Right lobe of liver (tissue), 6 donors: ENCODE measurements at places on chromosomes 12 and 14.
A peak's percentile ranks its signal among the peaks of the same experiment; 100 is the strongest.

GRCh38 chr12:52779914-52780313, 2.8 kb upstream of the KRT76 start:
- no peak for DNase-seq

DNA sequence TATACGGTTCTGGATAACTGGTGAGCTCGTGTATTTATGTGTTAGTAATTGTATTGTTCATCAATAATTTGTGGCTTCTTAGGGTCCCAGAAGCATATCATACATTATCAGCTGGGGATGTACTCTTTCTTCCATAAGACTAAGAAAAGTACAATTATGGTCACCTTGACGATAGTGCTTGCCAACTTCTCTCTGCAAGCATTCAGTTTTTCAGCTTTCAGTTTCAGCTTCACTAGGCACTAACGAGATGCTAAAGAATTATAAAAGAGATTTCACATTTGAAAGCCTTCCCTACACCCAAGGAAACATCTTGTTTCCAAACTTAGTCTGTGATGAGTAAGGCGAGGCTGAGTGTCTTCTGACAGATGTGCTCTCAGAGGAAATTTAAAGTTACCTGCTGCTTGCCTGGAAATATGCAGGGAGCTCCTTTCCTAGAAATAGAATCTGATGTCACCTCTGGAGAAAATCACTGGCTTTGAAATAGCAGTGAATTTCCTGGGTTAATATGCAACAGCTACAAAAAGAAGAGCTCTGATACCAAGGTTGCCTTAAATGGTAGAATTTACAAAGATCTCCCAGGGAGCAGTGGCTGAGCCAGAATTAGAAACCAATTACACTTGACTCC, 1419.9 kb upstream of the TMEM132C start:
- no peak for DNase-seq

GRCh38 chr12:79634957-79635471, 55.8 kb downstream of the PAWR start:
- no peak for DNase-seq

DNA sequence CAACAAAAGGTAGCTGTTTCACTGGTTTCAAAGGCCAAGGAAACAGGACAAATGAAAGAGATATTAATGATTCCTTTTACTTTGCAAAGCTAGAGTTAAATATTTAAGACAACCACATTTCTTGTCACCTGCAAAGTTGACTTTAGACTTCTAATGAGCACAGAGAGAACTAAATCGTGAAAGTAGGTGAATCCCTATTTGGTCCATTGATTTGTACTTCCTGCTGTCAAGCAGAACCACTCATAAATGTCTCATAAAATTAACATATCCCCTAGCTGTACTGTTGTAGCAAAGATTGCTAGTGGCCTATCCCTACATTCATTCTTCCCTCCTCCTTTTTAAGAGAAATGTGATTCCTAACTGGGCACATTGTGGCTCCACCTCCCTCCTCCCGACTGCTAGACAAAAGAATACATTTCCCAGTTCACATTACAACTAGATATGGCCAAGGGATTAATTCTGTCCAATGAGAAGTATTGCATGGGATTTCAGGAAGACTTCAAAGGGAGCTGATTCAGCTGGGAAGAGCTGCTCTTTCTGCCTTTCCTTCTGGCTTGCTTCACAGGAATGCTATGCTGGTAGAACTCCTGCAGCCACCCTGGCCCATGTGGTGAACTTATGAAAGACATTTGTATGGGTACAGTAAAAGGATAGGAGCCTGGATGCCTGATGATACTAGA, 227.5 kb upstream of the ABCD2 start:
- DNase-seq: no peak

DNA sequence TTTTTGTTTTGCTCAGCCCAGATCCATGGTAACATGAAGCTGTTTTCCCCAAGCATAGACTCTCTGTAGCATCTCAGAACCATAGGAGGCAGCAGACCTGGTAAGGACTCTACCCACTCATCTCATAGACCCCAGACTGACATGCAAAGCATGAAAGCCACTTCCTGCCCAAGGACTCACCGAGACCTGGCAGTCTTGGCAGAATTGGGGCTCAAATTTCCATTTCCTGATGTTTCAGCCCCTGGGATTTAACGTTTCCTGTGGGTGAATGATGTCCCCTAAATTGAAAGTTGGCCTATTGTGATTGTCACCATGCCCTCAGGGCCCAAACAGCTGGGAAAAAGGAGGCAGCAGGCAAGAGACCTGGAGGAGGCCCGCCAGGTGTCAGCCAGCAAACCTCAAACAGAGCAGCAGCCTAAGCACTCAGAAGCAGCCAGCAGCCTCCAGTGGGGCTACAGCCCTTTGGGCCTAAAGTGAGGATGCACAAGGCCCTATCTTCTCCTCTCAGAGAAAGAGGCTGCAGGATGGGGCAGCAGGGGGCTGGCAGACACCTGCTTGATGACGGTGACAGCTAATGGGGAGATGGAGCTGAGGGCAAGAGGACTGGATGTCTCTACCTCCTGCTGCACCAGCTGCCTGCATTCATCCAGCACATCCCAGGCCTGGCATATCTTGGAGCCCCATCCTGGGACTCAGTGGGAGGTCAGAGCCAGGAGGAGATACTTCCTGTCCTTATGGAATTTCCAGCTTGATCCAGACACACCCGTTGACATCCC, 8.5 kb downstream of the KRT85 start:
- no peak for DNase-seq

GRCh38 chr14:105913861-105914260, 387.5 kb downstream of the TMEM121 start:
- peak; percentile 37 for DNase-seq

GRCh38 chr12:128644664-128645296, 179.0 kb downstream of the SLC15A4 start:
- peak; percentile 47 for DNase-seq

DNA sequence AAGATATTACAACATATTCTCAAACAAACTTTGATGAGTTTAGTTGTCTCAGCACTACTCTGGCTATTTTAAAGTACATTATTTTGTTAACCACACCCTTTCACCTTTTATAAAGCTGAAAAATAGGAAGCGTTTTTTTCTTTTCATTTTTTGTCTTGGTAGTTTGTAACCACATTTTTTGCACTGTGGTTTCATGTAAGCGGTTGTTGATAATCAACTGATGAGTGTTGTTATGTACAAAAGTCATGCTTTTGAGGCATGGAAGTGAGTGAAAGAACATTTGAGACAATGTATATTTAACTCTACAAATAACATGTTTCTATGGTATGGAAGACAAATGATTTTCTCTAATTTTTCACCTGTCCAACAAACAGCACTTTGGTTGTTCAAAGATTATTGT, 52.1 kb upstream of the ATP2B1 start:
- no peak for DNase-seq

DNA sequence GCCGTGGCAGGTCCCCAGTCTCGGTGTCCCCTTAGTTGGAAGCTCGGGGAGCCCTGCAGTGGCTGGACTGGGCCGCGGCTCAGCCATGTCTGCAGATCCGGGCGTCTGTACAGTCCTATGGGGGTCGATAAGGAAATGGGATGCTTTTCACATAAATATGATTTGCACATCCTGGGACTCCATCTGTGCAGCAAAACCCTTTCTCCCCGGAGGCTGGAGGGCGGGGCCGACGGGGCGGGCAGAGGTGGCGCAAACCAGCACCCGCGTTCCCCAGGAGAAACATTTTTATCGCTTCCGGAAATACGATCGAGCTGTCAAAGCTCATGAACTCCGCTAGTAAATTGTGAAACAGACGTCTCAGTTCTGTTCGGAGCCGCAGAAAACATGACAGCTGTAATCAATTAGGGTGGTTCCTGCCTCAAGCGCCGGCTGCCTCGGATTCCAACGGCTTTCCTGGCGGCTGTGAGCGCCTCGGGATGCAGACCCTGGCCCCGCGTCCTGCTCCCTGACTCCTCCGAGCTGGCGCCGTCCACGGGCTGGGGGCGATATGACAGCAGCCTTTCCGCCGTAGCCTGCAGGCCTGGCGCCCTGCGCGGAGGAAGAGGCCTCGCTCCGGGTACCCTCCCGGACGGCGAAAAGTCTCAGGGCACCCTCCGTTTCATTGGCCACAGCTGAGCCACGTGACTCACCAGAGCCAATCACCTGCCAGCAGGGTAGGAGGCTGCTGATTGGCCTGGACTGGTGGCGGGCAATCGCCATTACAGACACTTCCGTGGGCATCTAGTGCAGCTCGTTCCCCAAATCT, 23.0 kb downstream of the DIO3 start:
- no peak for DNase-seq

DNA sequence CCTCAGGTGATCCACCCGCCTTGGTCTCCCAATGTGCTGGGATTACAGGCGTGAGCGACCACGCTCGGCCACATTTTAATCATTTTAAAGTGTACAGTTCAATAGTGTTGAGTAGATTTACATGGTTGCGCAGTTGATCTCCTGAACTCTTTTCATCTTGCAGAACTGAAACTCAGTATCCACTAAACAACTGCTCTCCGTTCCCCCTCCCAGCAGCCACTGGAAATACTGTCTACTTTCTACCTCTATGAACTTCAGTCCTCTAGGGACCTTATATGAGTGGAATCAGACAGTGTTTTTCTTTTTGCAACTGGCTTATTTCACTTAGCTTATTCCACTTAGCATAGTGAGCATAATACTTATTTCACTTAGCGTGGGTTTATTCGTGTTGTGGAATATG, 53.7 kb downstream of the KCTD10 start:
- no peak for DNase-seq

DNA sequence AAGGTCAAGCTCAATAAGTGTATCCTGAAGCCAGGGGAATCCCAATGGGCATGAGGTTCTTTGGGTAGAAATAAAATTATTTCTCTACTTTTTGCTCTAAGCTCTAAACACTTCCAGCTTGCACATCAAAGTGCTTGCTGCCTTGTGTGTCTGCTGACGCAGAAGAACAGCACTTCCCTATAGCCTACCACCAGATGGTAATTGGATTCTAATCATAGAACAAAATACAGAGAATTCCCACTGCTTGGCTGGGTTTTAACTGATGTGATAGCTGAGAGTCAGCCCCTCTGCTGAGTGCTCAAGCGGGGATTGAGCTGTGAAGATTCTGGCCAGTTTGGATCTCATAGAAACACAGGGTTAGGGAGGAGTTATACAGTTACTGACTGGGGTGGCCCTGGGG, 132.4 kb upstream of the GZMB start:
- DNase-seq: no peak

- no peak for DNase-seq
Measured at GRCh38 chr12:102833687-102834441, 83.2 kb downstream of the PAH start.

- DNase-seq: peak; percentile 78
Measured at GRCh38 chr14:26598081-26598671, 343 bp upstream of the NOVA1 start.

- DNase-seq: no peak
Measured at GRCh38 chr12:67452119-67452805, 183.1 kb downstream of the CAND1 start.

DNA sequence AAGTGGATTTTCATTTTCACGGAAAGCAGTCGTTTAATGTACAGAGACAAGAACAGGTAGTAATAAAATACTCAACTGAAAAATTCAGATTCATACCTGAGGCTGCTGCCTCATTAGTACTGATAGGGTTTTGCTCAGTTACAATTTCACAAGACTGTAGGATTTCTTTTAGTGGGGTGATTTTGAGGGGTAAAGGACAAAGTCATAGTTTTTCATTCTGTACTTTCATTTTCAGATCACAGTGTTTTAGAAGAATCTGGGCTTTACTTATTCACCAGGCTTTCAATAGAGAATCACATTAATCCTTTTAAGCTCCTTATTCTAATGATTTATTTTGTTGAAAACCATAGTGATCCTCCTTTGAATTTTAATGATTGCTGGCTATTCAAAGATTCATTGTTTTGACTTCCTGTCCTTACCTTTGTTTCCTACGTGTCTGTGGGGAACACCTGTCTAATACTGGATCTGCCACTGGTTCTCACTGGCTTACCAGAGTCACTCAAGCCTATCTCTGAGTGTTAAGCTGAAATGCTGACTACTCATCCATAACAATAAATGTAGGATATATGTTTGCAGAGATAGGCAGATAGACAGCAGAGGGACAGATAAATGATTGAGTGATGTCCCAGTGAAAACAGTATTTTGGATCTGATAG, 243.8 kb upstream of the NPAS3 start:
- DNase-seq: no peak

GRCh38 chr12:113299619-113300237, 35.2 kb downstream of the SLC8B1 start:
- DNase-seq: no peak

DNA sequence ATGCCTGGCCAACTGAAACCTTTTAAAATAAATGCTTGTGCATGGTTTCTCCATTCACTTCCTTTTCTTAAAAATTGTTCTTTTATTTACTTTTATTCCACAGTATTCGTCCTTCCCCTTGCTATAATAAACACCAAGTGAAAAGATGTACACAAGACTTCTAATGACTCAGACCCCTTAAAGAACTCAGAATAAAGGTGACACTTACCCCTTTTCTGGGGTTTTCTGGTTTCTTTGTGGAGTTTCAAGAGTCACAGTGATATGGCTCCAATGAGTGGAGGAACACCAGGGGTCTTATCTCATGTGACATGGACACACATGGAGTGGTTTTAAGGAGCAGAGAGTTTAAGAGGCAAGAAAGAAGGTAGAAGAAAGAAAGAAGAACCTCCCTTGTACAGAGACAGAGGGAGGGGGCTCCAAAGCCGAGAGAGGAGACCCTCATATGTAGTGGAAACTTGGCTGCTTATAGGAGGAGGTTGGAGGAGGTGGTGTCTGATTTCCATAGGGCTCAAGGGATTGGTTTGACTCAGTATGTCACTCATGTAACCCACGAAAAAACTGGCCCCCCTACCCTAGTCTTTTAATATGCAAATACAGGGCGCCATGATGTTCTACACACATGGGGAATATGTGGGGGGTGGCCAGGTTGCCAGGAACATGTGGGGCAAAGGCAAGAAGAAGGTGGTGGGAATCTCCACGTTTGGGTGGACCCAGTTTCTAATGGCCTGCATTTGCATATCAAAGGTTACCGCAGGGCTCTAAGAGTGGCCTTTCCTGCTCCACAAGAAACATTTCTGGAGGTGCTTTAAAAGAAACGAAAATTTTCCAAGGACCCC, 22.1 kb upstream of the CD69 start:
- DNase-seq: no peak

DNA sequence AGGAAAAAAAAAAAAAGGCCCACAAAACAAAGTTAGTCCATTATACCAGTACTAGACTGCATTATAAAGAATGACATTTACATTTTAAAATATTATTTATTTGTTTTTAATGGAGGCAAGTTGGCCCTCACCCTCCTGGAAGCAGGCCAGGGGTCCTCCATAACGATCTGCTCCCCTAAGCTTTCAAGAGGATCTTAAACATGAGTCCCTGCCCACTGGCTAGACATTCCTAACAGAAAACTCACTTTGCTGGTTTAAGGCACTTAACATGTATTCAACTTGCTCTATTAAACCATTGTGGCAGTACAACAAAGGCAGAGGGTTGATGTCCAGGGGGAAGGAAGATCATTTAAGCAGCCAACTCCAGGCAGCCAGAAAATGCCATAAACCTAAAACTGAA, 111.4 kb downstream of the STXBP6 start:
- DNase-seq: no peak

- DNase-seq: no peak
Measured at GRCh38 chr12:32100888-32101287, 5.8 kb upstream of the BICD1 start.
